A673 (cell line): ENCODE measurements at places on chromosomes 3 and 15. TPM values are rescaled to one million over a fixed set of nuclear protein-coding genes. Genes with fewer than 3 reads are reported as not detected.

The RASGRP1 gene
- total RNA-seq: not detected in 2 replicates

The SSUH2 gene
- 2.5 and 3.6 TPM in 2 replicates for total RNA-seq

DNA sequence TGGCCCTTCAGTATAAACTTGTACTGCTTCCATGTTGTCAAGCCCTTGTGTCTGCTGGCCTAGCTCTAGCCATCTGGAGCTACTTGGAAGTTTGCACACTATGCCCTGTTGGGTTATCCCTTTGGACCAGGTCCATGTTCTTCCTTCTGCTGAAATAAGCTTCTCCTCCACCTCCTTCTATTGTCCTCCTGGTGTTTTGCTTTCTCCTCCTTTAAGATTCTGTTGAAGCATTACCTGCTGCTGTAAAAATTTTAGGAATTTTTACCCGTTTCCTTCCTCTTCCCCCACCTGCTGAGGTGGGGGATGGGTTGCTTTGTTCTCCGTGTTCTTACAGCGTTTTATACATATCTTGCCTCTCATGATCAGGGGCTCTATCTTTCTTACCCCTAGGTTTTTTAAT, 51.7 kb downstream of the SH3GL3 start:
- H3K36me3 ChIP-seq: no peaks in the 10 kb centered on the region
- DNase-seq: peak; percentile 33
- H3K27ac ChIP-seq: no peak overlapping the region

GRCh38 chr15:43749690-43750345, 3.6 kb downstream of the PDIA3 start:
- peaks cover 17% of the 10 kb centered on the region for H3K4me1 ChIP-seq
- DNase-seq: no peak
- H3K36me3 ChIP-seq: peaks cover 37% of the 10 kb centered on the region
- H3K4me3 ChIP-seq: no peak overlapping the region
- H3K27ac ChIP-seq: no peak overlapping the region

DNA sequence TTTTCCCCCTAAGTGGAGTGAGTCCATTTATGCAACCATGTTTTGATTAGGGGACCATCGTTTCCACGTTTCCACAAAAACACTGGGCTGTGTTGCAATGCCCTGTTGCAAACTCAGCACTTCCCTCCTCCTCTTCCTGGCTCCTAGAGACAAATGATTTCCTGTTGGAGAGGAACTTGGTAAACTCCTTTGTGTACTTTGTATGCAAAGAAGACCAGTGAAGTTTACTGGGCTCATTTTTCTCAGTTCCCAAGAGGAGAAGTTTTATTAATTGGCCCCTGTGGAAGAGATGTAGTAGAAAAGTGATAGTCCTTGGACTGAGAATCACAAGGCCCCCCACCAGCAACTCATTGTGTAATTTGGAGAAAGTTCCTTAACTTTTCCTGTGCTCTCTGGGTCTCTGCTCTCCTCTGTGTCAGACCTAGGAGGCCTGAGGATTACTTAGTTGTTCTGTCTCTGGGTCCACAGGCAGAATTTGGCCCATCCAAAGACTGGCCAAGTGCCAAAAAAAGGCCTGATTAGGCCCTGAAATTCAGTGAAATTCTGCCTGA, 95.0 kb downstream of the ATG7 start:
- peaks cover 56% of the 10 kb centered on the region for H3K4me1 ChIP-seq
- H3K4me3 ChIP-seq: no peak overlapping the region
- H3K27me3 ChIP-seq: no peaks in the 10 kb centered on the region
- peak; percentile 96 for DNase-seq
- no peaks in the 10 kb centered on the region for H3K36me3 ChIP-seq

DNA sequence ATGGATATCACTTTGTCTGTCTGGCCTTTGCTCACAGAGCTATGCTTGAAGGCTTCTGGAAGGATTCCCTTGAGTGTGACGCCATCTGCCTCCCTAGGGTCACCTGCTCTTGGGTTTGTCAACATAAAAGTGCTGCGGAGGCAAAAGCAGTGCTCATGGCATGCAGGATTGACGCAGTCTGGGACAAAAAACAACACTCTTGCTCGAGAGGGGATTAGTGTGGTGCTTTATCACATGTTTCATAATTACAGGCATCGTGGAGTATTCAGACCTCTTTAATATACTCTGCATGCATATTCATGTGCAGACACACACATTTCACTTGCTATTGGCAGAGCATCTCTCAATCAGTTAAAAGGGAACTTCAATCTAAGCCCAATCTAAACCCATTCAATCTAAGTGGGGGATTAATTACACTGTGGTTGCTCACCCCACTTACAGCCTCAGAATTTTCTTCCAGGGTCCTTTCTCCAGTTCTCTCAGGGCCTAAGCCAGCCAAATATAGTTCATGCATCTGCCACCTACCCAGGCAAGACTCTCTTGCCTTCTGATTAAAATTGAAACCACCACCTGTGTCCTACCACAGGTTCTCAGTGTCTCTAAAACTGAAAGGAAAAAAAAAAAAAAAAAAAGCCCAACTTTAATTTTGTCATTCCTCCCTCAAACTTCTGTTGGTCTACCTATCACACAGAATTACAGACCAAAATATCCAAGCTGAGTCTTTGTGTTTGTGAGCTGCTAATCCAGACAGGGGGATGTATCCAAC, 75.6 kb downstream of the BFSP2 start:
- DNase-seq: no peak
- H3K4me3 ChIP-seq: no peak overlapping the region
- H3K36me3 ChIP-seq: no peaks in the 10 kb centered on the region
- H3K27me3 ChIP-seq: no peaks in the 10 kb centered on the region

The IL16 gene
- 1.4 and 1.8 TPM in 2 replicates for total RNA-seq

The MYNN gene
- total RNA-seq: 15.3 and 20.5 TPM in 2 replicates

DNA sequence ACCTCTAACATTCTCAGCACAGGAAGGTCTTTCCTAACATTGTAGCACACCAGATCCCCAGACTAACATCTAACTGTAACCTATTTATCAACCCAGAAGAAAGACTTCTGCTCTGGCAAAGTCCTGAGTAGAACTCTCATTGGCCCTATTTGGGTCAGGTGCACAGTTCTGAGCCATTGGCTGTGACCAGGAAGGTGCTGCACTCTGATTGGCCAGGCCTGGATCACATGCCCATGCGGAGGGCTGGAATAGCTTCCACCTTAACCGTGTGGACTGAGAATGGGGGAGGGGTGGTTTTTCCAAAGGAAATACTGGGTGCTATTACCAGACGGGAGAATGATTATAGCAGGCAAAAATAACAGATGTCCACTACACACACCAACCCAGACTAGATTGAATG, 11.5 kb downstream of the FEZF2 start:
- no peaks in the 10 kb centered on the region for H3K4me1 ChIP-seq
- H3K36me3 ChIP-seq: no peaks in the 10 kb centered on the region
- no peak overlapping the region for H3K27ac ChIP-seq
- no peak for DNase-seq
- no peak overlapping the region for H3K4me3 ChIP-seq

The KNG1 gene
- total RNA-seq: not detected in 2 replicates

The CCR8 gene
- not detected in 2 replicates for total RNA-seq

- peak; percentile 6 for DNase-seq
- H3K27ac ChIP-seq: no peak overlapping the region
- no peaks in the 10 kb centered on the region for H3K36me3 ChIP-seq
- no peaks in the 10 kb centered on the region for H3K27me3 ChIP-seq
Measured at GRCh38 chr3:34483311-34483887, 685.0 kb downstream of the PDCD6IP start.

GRCh38 chr3:48897460-48898376, 964 bp downstream of the SLC25A20 start:
- peak overlapping the region; percentile 51 for H3K4me3 ChIP-seq
- H3K27ac ChIP-seq: no peak overlapping the region
- no peaks in the 10 kb centered on the region for H3K27me3 ChIP-seq
- H3K4me1 ChIP-seq: no peaks in the 10 kb centered on the region
- no peaks in the 10 kb centered on the region for H3K36me3 ChIP-seq

GRCh38 chr3:188380722-188381121, 226.8 kb downstream of the LPP start:
- no peaks in the 10 kb centered on the region for H3K36me3 ChIP-seq
- H3K27me3 ChIP-seq: no peaks in the 10 kb centered on the region
- H3K4me1 ChIP-seq: no peaks in the 10 kb centered on the region
- H3K27ac ChIP-seq: no peak overlapping the region
- no peak for DNase-seq

The SEMA5B gene
- total RNA-seq: 7.6 and 9.2 TPM in 2 replicates

DNA sequence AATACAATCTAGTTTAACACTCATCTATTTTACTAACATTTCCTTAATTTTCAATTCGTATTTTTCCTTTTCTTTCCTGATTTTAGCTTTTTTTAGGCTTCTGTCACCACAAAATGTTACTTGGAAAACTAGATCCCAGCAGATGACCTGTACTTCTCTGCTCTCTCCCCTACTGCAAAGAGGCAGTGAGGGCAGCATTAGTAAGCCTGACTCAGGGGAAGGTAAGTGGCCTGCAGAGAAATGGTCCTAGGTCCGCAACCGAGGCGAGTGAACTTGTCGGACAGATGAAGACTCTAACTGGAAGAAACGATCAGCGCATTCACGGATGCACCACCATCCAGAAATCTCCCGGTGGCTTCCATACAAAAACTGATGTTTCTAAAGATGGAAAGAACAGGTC, 20.4 kb downstream of the TMEM43 start:
- peaks cover 25% of the 10 kb centered on the region for H3K36me3 ChIP-seq
- H3K4me3 ChIP-seq: no peak overlapping the region
- no peak for DNase-seq
- H3K27ac ChIP-seq: peak overlapping the region; percentile 72
- peaks cover 27% of the 10 kb centered on the region for H3K4me1 ChIP-seq

The MAP1A gene
- 65.8 and 83.8 TPM in 2 replicates for total RNA-seq

GRCh38 chr15:39124155-39124552, 456.7 kb upstream of the THBS1 start:
- H3K4me3 ChIP-seq: no peak overlapping the region
- H3K4me1 ChIP-seq: no peaks in the 10 kb centered on the region
- no peaks in the 10 kb centered on the region for H3K36me3 ChIP-seq
- no peak overlapping the region for H3K27ac ChIP-seq

DNA sequence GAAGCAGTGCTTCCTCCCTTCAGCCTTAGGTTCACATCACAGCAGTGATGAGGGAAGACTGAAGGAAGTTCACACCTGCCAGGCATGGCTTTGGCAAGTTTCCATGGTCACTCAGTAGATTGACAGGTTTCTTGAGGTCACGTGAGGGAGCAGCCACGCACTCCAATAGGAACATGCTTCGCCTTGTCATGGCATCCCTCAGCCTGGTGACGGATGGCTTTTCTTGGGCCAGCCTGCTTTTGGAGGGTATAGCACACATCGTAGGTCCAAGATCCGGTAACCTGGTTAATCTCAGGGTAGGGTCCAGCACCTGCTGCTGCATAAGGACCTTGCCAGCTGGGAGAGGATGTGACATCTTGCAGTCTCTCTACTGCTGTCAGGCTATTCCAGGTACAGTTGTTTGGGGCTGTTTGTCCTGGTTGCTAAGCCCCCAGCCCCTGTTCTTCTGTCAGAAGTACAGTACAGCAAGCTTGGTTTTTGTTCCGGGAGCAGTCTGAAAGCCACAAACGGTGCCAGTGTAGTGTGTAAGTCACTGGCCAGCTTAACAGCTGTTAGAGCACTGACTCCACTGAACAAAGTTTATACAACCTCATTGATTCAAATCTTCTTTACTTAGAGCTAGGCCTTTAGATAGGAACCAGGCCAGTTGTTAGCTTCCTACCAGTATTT, 42.3 kb downstream of the PSMD6 start:
- no peak overlapping the region for H3K27ac ChIP-seq
- H3K36me3 ChIP-seq: no peaks in the 10 kb centered on the region
- no peak for DNase-seq
- no peaks in the 10 kb centered on the region for H3K27me3 ChIP-seq

The CLDN11 gene
- 0.52 TPM in 1 of 2 replicates, not detected in the other for total RNA-seq

DNA sequence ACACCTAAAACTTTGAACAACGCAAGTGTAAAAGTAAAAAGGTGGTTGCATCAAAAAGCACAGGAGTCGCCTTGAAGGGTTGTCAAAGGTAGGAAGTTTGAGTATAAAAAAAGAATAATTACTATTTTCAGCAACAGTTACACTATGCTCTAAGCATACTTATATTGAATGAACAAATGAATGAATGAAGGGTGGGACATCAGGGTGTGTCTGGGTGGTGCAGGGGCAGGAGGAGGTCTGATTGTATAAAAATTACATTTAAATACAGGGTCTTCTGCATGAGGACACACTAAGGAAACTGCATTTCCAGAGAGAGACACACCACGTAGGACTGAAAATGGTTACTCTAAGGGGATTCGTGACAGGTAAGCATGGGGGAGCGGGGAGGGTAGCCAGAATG, at the start of gene ARGFX:
ARGFX (plus strand) TSS at position 301 of the 400 bp plus-strand sequence. CDS start 2,765 bp downstream, outside the sequence.
- no peak for DNase-seq
- no peaks in the 10 kb centered on the region for H3K4me1 ChIP-seq
- H3K4me3 ChIP-seq: no peak within 1 kb of the TSS
- no peak within 1 kb of the TSS for H3K27ac ChIP-seq
